ENCODE measurements at places on chromosomes 13 and 19. TPM values are rescaled to one million over a fixed set of nuclear protein-coding genes. Genes with fewer than 3 reads are reported as not detected.

ELANE gene
- total RNA-seq, result 0.12 TPM

MBD3L2 gene
- not detected for total RNA-seq

C19orf47 gene
- total RNA-seq, result 5.4 TPM

PTH2 gene
- total RNA-seq, result not detected

SIGLECL1 gene
- total RNA-seq, result not detected

LILRB2 gene
- total RNA-seq, result not detected

CYP4F22 gene
- total RNA-seq, result not detected

PEG3 gene
- total RNA-seq, result 4.4 TPM

PTPRH gene
- total RNA-seq, result 6.1 TPM

TNPO2 gene
- 27.7 TPM for total RNA-seq

PEX11G gene
- 1.7 TPM for total RNA-seq

METTL21C gene
- not detected for total RNA-seq

LIN7B gene
- 13.0 TPM for total RNA-seq

RDH8 gene
- total RNA-seq, result not detected

CHST8 gene
- not detected for total RNA-seq

SYT3 gene
- 0.13 TPM for total RNA-seq

AMER2 gene
- not detected for total RNA-seq

GPR18 gene
- not detected for total RNA-seq

PSG7 gene
- not detected for total RNA-seq

ZNRF4 gene
- not detected for total RNA-seq

TDRD12 gene
- total RNA-seq, result 0.25 TPM

NLRP11 gene
- not detected for total RNA-seq

CELF5 gene
- total RNA-seq, result not detected

LILRA1 gene
- total RNA-seq, result not detected

ARID3A gene
- total RNA-seq, result 6.0 TPM

NPHS1 gene
- total RNA-seq, result not detected

CGB3 gene
- total RNA-seq, result not detected

CYP2B6 gene
- not detected for total RNA-seq

NALCN gene
- 13.6 TPM for total RNA-seq

ZSCAN4 gene
- total RNA-seq, result not detected

NEK5 gene
- 0.13 TPM for total RNA-seq

CBY2 gene
- not detected for total RNA-seq

SELENOV gene
- total RNA-seq, result not detected

KLK14 gene
- total RNA-seq, result not detected

ZNF260 gene
- 10.0 TPM for total RNA-seq

SIRT2 gene
- 50.4 TPM for total RNA-seq

LGALS7B gene
- total RNA-seq, result not detected
